AG10803 (cell line): ENCODE measurements at places on chromosomes 5 and 9.

- DNase-seq, result no peak
Measured at GRCh38 chr5:143515829-143516228, 112.3 kb upstream of the NR3C1 start.

DNA sequence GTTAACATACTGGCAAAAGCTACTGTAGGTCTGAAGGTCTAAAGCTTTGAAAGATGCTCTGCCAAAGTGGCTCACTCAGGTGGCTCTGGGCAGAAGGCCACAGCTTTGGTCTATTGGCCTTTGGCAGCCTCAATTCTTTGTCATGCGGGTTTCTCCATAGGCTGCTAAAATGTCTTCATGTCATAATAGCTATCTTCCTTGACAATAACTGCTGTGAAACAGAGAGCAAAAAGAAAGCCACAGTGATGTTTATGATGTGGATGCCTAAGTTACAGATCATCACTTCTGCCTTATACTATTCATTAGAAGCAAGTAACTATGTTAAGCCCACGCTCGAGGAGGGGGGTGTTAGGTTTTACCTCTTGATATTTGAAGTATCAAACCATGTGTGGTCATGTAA, 906.1 kb upstream of the CDH9 start:
- no peak for DNase-seq

- DNase-seq, result no peak
Measured at GRCh38 chr5:119072496-119072895, 1.6 kb downstream of the DMXL1 start.

DNA sequence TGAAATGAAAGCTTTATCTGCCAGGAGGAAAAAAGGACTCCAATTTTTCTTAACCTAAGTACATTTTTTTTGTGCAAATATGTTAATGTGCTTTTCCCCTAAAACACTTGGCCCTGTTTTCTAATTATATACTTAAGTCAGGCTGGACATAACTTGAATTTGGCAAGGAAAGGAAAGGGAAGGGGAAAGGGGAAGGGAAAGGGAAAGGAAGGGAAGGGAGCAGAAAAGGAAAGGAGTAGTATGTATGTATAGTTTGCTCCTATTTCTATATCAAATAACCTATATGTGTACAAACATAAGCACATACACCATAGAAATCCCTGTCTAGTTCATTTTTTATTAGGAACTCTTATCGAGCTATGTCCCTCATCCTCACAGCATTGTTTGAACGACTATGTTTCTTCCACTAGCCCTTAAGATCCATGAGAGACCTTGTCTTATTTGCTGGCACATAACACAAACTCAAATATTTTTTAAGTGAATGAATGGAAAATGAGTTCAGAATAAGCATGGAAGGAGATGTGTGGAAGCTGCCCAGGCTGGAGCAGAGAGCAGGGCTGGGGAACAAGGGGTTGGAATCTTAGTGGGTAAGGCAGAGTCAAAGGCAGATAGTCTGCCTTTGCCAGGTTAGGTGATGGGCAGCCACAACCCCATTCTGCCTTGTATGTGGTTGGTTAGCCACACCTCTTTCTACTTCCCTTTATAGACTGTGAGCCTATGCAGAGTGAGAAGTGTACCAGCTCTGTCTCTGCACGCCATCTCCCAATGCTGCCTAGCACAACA, 70.0 kb downstream of the KLHL3 start:
- no peak for DNase-seq

DNA sequence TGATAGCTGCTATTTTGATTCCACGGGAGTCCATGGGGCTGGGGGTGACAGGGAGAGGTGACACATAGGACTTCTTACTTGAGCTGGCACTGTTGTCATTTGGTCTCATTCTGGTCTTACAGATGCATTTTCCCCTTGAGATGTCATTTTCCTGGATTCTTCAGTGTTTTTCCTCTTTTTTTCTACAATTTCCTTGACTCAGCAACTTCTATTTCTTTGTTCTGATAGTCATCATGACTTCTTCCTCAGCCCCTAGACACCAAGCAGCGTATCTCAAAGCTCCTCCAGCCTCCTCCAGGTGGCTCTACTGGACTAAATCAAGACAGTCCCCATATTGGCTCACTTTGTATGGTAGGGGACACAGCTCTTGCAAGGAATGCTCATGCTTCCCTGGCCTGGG, 16.5 kb downstream of the LVRN start:
- no peak for DNase-seq

DNA sequence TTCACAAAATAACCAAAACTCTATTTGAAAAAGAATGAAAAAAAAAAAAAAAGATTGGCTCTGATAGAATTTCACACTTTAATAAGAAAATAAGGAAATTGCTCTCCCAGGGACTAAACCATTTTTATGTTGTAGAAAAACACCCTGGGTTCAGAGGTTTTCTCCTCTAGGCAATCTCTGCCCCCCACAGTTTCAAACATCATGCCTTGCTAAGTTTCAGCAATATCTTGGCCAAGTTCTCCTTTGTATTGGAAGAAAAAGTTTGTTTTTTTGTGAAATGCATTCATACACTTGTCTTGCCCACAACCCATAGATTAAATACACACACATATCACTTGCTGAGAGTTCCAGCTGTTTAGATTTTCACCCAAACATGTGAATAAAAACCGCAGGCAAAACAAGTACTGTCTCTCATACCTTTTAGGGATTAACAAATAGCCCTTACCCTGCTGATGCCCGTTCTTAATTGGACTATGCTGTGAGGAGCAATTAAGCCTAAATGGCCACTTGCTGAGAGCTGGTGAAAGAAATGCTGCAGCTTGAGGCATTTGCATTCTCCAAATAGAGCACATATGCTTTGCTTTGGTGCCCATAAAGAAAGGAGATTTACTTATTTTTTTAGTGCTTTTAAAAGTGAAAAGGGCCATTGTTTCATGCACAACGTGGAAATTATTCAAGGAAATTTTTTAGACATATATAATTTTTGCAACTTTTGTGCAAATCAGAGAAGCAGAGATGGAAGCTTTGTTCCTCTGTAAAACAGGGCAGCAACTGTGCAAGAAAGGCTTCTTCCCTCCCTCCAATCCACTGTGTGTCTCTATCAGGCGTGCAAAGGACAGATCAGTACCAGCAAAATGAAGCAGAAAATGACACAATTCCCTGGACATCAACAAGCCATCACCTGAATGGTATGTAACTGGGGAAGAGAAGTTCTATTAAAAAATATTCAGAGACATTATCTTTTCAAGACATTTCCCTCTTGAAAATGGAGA, 262.4 kb upstream of the KIF2A start:
- no peak for DNase-seq

DNA sequence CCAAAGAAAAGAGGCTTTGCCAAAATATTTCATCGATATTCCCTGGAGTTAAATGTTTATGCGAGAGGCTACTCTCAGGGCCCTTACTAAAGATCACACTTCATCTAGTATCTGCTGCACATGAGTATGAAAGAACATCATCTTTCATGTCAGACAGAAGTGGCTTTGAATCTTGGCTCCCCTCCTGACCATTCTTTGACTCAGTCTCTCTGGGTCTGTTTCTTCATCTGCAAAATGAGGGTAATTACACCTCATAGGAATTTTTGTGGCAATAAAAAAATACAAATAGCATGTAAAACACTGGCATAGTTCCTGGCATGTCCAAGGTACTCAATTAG, 58.1 kb downstream of the SLIT3 start:
- peak; percentile 74 for DNase-seq

GRCh38 chr5:150542933-150543445, 35.1 kb downstream of the NDST1 start:
- DNase-seq, result no peak

- DNase-seq, result no peak
Measured at GRCh38 chr9:136673088-136673974, 10.6 kb downstream of the EGFL7 start.

GRCh38 chr5:157359356-157360055, 93.6 kb downstream of the CYFIP2 start:
- DNase-seq, result peak; percentile 62

- peak; percentile 36 for DNase-seq
Measured at GRCh38 chr9:77848404-77848803, 183.2 kb downstream of the GNAQ start.

DNA sequence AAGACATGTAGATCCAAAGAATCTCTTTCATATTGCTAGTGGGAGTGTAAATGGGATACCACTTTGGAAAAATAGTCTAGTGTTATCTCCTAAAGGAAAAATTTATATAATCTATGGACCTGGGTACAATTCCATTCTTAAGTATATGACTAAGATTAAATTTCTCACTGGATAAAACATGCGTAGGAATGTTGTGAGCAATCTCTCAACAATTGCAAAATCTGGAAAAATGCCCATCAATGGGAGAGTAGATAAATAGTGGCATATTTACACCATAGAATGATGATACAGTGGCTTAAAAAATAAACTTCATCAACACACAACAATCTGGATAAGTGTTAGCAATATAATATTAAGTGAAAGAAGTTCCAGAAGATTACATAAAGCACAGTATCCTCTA, 469.5 kb downstream of the MAN2A1 start:
- peak; percentile 46 for DNase-seq

DNA sequence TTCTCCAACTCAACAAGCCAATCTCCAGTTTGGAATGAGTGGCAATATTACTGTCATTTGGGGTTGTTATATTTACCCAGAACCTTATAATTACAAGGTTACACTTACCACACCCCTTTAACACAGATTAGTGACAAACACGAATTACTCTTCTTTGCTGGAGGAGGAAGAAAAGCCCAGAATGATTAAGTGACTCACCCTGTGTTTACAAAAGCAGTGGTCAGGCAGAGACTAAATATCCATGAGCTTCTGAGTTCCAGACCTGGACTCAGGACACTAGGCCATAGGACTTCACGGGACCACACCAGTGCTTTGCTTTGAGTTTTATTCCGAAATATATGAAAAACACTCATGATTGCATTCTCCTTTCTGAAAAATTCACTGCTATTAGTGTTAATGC, 370.8 kb downstream of the TLE1 start:
- DNase-seq, result peak; percentile 20

GRCh38 chr5:122942164-122942914, 94.2 kb downstream of the PPIC start:
- DNase-seq, result peak; percentile 5
